ENCODE measurements at places on chromosomes 7 and 10. TPM values are rescaled to one million over a fixed set of nuclear protein-coding genes. Genes with fewer than 3 reads are reported as not detected.

DNA sequence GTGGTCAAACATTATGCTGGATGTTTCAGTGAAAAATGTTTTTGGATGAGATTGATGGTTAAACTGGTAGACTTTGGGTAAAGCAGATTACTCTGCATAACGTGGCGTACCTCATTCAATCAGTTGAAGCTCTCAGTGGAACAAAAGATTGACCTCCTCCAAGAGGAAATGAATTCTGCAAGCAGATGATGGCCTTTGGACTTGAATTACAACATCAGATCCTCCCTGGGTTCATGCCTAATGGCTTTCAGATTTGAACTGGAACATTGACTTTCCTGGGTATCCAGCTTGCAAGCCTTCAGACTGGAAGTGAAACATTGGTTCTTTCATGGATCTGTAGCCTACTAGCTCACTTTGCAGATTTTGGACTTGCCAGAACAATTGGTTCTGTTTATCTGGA is 169.3 kb upstream of the MALRD1 start:
- DNase-seq, result no peak

GRCh38 chr10:95516774-95517373 is 44.3 kb downstream of the SORBS1 start:
- DNase-seq, result no peak

GRCh38 chr7:87217983-87218653 is 1.4 kb downstream of the TMEM243 start:
- DNase-seq, result no peak

DNA sequence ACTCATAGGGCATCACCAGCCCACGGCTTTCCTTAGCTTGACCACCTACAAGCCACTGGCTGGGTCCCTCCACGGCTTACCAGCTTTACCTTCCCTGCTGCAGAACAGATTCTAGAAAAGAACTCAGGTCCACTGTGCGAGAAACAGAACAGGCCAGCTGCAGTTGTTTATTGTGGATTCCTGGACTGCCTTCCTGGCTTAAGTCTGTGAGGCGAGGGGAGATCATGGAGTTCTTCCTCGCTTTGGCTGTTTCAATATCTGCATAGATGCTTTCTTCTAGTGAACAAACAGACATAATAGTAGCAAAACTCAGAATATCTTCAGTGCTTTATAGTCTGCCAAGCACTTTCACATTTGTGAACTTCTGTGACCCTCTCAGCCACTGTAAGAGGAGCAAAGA is 162.9 kb upstream of the HABP2 start:
- DNase-seq, result no peak

DNA sequence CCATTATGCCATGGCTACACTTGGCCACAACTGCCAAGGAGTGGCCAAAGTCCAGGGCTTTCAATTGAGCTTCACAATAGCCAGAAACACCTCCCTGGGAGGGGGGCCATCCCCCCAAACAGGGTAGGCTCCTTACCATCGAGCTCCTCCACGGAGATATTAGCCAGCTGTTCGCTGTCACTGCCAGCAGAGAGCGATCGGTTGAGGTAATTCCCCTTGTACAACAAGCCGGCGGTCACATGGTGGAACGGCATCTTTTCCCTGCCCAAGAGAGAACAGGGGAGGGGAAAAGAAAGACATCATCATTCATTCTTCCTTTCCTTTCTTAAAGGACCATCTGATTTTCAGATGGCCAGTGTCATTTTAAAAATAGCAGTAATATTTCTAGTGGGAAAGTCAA is 133.6 kb downstream of the CALN1 start:
- no peak for DNase-seq

- no peak for DNase-seq
Observed at GRCh38 chr10:125820701-125821100, 2.4 kb downstream of the UROS start.

DNA sequence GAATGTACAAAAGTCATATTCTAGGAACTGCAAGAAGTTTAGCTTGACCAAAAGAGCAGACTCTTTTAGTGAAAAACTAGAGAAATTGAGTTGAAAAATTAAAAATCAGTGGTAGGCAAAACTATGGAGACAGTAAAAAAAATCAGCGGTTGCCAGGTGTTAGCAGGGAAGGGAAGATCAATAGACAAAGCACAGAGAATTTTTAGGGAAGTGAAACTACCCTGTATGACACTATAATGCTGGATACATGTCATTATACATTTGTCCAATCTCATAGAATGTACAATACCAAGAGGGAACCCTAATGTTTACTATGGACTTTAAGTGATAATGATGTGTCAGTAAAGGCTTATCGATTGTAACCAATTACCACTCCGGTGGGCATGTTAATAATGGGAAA is 761.9 kb downstream of the MAGI2 start:
- no peak for DNase-seq

STRIP2 gene
- total RNA-seq, result not detected

ANXA8 gene
- total RNA-seq, result not detected

RAPGEF5 gene
- 16.9 TPM for total RNA-seq

SPDYE2 gene
- not detected for total RNA-seq

HHEX gene
- 6.8 TPM for total RNA-seq

ARHGEF35 gene
- total RNA-seq, result 3.8 TPM

Measured in stomach (tissue), 19 donors.